ENCODE measurements at places on chromosomes 5 and 9.

DNA sequence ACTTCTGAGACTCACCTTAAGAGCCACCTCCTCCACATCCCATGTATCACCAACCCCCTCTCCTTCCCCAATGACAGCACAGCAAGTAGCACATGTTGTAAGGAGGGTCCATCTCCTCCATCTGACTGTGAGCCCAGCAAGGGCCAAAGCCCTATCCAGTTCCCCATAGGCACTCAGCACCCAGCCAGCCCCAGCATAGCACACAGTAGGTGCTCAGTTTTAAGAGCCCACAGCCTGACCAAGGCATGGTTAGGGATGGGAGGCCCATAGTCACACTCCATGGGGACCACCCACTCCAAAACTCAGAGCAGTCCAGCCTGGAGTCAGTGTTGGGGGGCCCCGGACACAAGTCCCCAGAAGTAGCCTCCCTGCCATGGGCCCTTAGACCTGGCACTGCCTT is 205.7 kb downstream of the CDK5RAP2 start:
- DNase-seq, result no peak

- no peak for DNase-seq
These were observed 56.2 kb downstream of the CNTLN start for GRCh38 chr9:17191082-17191481.

GRCh38 chr5:11863911-11864310 is 40.3 kb downstream of the CTNND2 start:
- DNase-seq, result no peak

- no peak for DNase-seq
These were observed 162.5 kb downstream of the PAX5 start for GRCh38 chr9:36871606-36872005.

GRCh38 chr9:76373784-76374474 is 20.3 kb downstream of the RFK start:
- DNase-seq, result no peak
